NCI-H460 (cell line): ENCODE measurements at places on chromosomes 7 and 10. TPM values are rescaled to one million over a fixed set of nuclear protein-coding genes. Genes with fewer than 3 reads are reported as not detected.

GRCh38 chr10:4941540-4942330, 21.5 kb upstream of the AKR1C1 start:
- DNase-seq, result peak; percentile 96

- DNase-seq, result peak; percentile 98
Measured at GRCh38 chr7:73850781-73851207, 8.5 kb upstream of the METTL27 start.

- peak; percentile 67 for DNase-seq
Measured at GRCh38 chr7:129969881-129970446, 17.2 kb upstream of the UBE2H start.

DNA sequence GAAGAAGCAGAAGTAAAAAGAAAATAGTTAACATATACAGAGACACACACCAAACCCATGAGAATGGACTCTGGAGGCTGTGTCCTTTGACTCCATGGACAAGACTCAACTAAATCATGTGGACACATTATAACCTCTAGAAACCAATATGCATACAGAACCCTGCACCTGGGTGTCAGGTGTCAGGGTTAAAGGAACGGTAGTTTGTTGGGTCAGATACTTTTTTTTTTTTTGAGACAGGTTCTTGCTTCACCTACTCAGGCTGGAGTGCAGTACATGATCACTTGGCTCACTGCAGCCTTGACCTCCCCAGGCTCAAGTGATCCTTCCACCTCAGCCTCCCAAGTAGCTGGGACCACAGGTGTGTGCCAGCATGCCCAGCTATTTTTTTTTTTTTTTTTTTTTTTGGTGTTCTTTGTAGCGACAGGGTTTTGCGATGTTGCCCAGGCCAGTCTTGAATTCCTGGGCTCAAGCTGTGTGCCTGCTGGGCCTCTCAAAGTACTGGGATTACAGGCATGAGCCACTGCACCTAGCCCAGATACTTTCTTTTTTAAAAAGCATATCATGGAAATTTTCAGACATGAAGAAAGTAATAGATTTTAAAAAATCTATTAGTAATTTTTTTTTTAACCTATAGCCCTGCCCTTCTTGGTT, 31.3 kb downstream of the GALNT11 start:
- no peak for DNase-seq

DNA sequence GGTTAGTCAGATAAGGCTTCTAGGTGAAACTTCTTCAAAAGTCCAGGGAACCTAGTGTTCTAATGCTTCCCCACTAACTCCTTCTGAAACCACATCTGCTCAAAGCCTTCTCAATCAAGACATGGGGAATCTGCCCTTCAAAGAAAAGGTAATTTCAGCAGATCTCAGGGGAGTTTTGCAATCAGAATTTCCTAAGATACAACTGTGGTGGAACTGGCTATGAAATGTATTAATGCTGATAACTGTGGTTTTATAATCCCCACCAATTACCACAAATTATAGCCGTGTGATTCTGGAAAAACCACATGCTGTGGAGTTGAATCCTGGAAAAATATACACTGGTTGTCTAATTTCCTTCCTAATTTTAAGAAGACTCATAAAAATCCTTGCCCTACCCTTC, 233.8 kb downstream of the SORCS1 start:
- DNase-seq, result no peak

DNA sequence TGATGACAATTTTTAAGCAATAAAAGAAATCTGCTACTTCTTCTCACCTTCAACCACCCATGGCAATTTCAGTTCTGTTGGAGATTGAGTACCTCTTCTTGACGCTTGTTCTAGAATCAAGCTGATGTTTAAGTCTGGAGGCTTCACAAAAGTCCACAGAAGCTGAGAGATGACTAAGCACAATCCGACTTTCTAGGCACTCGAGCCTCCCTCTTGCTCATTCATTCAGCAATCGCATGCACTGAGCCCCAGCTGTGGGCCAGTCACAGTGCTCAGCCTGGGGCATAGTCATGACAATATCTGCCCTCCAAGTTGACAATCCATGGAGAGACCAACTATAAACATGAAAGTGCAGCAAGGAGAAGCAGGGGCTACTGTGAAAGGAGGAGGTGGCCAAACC, 103.2 kb downstream of the IPMK start:
- no peak for DNase-seq

- peak; percentile 19 for DNase-seq
Measured at GRCh38 chr10:62916141-62916603, 100.0 kb upstream of the EGR2 start.

DNA sequence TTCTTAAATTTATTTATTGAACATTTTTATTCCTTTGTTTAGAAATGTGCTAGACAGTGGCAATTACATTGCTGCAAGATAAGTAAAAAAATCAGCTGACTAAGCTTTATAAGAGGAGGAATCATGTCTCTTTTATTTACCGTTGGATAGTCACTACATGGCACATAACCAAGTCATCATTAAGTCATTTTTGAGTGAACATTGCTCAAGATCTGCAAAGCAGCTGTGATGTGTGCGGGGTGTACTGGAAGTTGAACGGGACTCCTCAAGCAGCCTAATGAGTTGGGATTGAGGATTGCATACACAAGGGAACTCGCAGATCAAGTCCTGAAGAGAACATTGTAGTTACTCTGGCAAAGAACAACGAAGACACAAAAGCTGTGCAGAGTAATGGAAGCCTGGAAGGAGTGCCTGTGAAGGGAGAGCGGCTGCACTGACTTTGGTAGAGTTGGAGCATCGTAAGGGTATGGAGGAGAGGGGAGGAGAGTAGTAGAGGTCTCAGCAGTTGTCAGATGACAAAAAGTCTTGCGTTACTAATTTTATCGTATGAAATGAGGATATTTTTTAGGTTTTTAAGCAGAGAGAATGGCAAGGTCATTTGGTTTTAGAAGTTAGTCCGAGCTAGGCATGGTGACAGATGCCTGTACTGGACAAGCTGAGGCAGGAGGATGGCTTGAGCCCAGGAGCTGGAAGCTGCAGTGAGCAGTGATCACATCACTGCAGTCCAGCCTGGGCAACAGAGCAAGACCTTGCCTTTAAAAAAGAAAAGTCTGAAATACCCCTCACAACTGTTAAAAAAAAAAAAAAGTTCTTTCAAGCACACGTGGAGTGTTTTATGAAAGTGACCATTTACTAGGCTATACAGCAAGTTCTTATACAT, 95.1 kb downstream of the BMPR1A start:
- DNase-seq, result no peak

DNA sequence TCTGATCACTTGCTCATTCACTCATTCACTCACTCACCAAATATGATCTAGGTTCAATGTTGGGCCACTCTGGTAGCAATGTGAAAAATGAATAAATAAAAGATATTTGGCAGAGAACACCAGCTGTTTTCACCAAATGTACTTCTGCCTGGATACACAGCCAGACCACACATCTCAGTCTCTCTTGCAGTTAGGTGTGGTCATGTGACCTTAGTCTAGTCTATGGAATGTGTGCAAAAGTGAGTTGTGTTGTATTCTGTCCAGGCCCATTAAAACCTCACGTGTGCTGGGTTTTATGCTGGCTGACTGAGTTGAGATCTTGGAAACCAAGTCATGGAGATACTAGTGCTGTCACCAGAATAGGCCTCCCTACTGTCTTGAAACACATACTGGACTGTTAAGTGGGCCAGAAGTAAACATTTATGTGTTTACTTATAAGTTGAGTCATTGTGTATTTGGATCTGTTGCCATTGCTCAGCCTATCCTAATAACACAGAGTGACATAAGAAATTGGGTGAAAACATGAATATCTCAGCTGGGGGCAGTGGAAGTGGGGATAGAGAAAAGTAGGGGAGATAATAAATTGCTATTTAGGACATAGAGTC, 145.5 kb downstream of the PTEN start:
- DNase-seq, result no peak

DNA sequence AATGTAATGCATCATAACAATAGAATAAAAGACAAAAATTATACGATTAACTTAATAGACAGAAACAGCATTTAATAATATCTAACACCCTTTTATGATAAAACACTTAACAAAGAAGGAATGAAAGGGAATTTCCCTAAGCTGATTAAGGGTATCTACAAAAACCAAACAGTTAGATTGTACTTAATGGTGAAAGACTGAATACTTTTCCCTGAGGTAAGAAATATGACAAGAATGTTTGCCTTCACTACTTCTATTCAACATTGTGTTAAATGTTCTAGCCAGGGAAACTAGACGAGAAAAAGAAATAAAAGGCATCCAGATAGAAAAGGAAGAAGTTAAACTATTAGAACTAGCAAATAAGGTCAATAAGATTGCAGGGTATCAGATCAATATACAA, 276.9 kb downstream of the BAMBI start:
- DNase-seq, result no peak

DNA sequence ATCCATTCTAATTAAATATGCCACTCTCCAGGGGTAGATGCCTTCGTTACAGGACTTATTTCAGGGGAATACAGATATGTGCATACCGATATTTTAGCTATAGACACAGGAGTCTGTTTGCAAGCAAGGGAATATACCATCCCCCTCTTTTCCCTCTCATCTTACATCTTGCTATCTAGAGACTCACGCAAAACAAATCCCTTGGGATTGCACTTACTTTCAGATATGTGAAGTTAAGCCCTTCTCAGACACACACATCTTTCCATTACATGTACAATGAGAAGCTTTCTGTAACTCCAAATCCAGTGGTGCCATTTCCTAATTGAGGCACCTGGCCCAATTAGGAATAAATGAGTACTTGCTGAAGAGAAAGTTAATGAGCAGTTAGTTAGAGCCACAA, 250.4 kb upstream of the FZD8 start:
- no peak for DNase-seq

DNA sequence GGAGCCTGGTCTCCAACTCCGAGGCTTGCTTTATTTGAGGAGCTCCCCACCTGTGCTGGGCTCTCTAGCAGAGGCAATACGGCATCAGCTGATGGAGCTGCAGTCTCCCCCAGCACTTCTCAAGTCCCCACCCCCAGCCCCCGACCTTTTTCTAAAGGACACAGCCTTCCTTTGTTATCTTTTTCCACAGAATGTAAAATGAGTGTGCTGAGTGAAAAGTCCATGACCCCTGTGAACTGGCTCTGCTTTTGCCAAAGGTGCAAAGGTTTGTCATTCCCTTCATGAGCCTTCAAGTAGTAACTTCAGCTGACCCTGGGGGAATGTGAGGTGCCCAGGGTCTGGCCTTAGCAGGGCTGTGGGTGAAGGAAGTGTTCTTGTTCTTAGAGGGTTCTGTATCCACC, 25.5 kb downstream of the LRRC4 start:
- DNase-seq, result no peak

DNA sequence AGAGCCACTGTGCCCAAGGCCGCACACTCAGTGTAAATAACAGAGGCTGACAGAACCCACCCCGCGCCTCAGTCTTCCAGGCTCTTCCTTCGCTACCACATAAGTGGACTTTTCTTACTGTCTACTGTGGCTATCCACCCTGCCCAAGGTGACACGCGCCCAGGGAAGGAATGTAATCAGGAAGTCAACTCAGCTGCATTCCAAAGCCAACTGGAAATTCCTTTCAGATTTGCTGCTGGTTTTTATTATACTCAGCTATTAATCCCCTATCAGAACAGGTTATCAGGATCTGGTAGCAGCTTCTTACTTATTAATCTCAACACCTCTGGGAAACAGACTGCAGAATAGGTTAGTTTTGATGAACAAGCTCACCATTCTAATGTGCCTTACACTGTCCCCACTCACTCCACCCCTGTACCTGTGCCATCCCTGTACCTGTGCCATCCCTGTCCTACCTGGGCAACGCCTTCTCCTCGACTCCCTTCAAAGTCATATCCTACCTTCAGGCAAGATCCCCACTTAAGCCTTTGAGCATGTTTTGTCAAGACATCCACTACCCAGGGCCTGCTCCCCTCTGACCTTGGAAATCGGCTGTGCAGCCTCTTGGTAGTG, 90.7 kb downstream of the NHLRC2 start:
- peak; percentile 26 for DNase-seq

DNA sequence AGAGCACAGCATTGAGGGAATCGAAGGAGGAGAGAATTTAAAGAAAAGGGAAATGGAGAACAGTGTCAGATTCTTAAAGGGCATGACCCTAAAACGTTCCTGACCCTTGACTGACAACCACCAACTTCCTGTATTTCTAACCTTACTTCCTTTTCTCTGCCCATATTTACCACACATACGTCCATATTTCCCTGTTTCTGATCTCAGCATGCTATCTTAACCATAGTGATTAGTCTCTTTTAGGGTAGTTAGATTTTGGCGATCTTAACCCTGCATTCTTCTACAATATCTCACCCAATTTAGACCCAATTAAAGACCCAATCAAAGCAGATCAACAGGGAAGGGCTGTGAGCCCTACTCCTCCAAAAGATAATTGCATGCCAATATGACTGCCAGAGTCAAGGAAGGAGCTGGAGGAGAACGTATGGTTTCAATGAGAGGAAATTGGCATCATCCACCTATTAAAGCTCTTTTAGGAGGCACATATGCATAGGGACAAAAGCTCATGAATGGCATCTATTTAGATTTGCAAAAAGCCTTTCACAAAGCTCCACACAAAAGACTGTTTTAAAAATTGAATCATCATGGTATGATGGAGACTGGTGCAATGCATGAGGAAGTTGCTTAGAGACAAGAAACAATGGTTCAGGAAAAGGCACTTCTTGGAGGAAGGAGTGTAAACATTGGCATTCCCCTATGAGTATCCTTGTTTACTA, 49.0 kb upstream of the ARHGAP12 start:
- no peak for DNase-seq

DNA sequence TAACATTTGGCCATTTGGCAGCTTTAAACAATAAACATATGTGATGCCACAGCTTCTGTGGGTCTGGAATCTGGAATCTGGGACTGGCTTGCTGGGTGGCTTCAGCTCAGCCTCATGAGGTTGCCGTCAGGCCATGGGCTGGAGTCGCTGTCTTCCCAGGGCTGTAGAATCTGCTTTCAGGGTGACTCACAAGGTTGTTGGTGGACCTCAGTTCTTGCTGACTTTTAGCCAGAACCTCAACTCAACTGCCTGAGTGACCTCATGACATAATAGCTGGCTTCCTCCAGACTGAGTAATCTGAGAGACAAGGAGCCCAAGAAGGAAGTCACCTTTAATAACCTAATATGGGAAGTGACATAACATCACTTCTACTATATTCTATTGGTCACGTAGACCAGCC, 44.6 kb upstream of the TSPAN13 start:
- no peak for DNase-seq

GRCh38 chr10:68135922-68136792, 26.9 kb downstream of the MYPN start:
- peak; percentile 89 for DNase-seq

Gene NEUROD6
- total RNA-seq, result not detected in 2 replicates

Gene TBX20
- not detected in 2 replicates for total RNA-seq

Gene ANKRD61
- total RNA-seq, result 0.46 and 0.72 TPM in 2 replicates

Gene FZD8
- 16.5 and 19.6 TPM in 2 replicates for total RNA-seq

Gene CCZ1B
- 50.4 and 62.1 TPM in 2 replicates for total RNA-seq

Gene FAM24B
- total RNA-seq, result 34.9 and 36.3 TPM in 2 replicates

Gene PTF1A
- not detected in 2 replicates for total RNA-seq

Gene CDHR3
- total RNA-seq, result 2.1 and 5.4 TPM in 2 replicates

Gene OR2A42
- total RNA-seq, result not detected in 2 replicates
